ENCODE measurements at places on chromosomes 11 and 22.

DNA sequence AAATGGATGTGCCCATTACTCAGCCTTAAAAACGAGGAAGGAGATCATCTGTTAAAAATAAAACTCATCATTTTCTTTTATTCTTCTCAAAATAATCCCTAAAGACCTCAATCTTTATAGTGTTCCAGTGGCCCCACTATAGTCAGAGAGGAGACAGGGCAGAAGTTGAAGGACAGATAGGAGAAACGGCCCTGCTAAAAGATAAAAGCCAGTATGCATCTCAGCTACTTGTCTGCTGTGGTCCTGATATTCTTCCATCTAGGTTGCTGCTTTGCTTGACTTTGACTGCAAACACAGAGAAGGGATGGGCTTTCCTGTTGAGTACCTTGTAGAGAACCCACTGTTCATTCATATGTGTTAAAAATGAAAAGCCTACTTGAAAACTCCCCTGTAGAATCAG is 31.4 kb downstream of the NF2 start:
- DNase-seq = no peak

GRCh38 chr11:63939397-63939891 is 642 bp downstream of the NAA40 start:
- DNase-seq = no peak

GRCh38 chr11:69440876-69441275 is 40.6 kb upstream of the LINC01488 start:
- DNase-seq = no peak

DNA sequence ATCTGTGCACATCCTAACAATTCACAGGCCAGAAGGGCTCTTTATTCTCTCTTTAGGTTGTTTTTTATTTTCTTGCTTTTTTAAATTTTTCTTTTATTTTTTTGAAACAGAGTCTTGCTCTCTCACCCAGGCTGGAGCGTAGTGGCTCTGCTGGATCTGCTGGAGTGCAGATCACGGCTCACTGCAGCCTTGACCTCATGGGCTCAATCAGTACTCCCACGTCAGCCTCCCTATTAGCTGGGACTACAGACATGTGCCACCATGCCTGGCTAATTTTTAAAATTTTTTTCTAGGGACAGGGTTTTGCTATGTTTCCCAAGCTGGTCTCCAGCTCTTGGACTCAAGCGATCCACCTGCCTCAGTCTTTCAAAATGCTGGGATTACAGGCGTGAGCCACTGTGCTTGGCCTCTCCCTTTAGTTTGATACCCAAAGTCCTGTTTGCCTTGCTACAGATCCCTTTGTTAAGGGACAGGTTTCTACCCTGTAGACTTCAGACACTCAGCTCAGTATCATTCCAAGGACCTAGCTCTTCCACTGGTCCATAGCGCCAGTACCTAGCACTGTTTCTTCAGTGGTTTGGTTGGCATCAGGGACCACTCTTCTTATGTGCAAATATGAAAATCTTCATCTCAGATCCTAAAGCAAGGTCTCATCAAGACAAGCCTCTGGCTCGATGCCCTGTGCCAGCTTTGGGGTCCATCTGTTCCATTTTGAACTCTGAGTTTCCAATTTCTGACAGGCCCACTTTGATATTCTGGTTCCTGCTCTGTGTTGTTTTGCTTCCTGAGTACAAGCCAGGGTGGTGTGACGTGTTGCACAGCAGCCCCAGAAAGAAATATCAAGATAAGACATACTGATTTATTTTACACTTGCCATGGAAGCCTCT is 211.7 kb downstream of the FAT3 start:
- DNase-seq = no peak

DNA sequence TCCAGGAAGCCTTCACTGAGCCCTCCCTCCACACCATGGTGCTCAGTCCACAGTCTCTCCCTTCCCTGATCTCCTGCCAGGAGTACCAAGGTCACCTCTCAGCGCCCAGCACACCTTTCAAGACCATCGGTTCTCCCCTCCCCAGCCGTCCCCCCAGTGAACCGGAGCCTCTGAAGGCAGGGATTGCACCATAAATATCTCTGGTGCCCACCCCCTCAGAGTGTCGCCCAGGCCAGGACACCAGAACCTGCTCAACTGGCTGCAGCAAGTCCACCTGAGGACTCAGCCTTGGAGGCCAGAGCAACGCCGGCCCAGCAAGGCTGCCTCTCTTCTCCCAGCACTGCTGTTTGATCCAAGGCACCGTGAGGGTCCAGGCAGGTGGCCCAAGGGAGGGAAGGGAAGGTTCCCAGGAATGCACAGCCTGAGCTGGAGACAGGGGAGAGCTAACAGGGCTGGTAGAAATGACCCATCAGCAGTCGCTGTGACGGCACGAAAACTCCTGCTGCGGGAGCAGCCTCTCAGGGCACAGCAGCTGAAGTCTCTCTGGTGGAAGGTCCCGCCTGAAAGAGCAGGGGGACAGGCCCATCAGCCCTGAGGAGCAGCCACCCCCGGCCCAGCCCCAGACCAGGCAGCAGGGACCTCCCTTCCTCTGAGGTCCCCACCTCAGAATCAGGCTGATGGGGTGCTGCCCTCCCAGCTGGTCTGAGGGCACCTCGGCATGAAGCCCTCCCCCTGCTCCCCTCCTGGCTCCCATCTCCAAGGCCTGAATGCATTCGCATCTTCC is 80.3 kb downstream of the BUD13 start:
- DNase-seq = no peak

GRCh38 chr11:108199446-108200321 is 22.8 kb downstream of the NPAT start:
- no peak for DNase-seq

DNA sequence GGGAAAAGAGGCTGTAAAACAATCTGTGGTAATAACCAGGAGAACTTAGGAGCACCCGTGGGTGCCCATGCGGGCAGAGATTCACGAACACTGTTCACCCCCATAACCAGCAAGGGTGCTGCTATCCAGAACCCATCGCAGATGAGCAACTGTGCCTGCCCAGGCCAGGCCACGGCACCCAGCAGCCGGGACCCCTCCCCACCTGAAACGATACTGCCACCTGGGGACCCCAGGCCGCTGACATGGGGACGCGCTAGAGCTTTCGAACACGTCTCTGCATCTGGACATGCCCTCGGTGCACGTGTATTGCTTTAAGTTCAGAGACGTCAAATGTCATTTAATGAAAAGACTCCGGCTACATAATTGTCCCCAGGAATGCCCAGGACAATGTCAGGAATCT is 14.3 kb upstream of the MUC2 start:
- DNase-seq = no peak

DNA sequence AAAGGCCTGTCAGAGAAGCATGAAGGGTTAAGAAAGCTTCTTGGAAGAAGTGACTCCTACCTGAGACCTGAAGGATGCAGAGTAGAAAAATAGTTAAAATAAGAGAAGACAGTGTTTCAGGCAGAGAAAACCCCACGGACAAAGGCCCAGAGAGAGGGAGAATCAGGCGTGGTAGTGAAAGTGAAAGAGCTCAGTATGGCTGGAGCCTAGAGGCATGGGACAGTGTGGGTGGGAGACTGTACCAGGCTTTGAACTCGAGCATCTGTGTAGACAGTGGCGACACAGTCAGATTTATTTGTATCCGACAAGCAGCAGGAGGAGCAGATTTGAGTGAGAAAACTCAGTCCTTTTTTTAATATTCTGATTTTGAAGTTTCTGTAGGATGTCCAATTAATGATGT is 360.0 kb downstream of the OPCML start:
- DNase-seq = no peak

- DNase-seq = no peak
These were observed 164.1 kb upstream of the NCAM1 start for GRCh38 chr11:112797092-112797491.

- DNase-seq = no peak
These were observed 121.0 kb downstream of the SLC1A2 start for GRCh38 chr11:35298369-35298768.

DNA sequence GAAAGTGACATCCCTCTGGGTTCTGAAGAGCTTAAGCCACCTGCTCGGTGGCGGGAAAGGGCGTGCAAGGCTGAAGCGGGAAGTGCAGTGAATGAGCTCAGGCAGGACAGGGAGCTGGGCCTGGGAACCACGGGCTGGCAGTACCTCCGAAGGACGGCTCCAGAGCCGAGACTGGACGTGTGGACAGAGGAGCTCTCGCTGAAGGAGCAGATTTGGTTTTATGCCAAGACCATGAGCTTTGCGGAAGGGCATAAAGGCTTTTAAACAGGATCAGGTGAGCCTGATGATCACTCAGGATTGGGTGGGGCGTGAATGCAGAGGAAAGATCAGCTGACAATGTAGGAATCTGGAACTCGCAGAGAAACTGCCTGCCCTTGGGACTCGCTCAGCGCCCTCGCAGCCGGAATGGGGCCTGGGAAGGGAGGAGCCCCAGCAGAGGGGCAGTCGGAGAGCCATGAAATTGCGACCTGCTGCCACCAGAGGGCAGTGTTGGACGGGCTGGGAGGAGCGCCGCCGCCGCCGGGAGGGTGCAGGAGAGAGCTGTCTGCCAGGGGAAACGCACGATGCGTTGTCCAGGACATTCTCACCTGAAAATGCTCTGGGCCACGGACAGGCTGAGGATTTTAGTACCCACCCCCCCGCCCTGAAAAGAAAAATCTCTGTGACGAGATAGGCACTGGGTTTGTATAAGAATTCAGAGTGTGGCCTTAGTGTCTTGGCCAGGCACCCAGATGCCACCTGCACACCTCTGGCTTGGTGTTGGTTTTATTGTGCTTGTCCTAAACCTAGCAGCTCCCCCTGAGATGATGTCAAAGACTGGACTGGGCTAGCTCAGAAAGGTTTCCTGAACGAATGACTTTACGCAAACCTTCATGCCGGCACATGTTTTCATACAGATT is 324.4 kb downstream of the NTM start:
- DNase-seq = peak; percentile 62

DNA sequence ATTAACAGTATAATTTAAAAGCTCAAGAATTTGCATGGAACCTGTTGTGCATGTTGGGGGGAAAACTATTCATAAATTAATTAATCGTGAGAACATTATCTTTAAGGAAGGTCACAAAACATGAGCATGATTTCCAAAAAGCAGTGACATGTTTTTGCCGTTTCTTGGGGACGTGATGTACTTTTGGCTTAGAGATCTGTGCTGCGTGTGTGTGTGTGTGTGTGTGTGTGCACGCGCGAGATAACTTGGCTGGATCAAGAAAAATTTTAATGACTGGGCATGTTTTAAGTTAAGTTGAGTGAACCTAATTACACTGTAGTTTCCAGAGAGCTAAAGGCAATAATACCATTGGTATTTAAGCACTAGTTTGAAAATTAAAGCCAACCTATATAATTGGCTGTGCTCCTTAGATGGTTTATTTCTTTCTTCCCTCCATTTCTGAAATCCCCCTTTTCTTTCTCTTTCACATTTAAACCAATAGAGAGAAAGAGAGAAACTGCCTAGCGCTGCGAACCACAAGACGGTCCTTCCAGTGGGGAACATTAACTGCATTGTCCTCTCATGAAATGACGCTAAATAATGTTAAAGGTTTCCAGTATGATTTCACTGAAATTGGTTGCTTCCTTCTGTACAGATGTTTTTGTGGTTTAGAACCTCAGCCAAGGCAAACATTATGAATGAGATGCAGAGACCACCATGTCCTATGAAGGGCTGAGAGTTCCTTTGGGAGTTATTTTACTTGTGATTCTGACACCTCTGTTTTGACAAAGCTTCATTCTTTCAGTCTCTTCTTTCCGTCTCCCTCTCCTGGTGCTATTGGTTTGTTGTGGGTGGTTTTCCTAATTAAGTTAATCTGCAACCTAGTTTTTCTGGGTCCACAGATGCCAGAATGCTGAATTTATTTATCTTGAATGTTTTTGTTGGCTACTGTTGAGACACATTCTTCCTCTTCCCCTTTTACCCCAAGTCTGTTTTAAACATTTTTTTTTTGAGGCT is 51.7 kb downstream of the ZBTB16 start:
- DNase-seq = peak; percentile 55

- DNase-seq = no peak
These were observed 105.8 kb downstream of the ABTB2 start for GRCh38 chr11:34252015-34252414.

DNA sequence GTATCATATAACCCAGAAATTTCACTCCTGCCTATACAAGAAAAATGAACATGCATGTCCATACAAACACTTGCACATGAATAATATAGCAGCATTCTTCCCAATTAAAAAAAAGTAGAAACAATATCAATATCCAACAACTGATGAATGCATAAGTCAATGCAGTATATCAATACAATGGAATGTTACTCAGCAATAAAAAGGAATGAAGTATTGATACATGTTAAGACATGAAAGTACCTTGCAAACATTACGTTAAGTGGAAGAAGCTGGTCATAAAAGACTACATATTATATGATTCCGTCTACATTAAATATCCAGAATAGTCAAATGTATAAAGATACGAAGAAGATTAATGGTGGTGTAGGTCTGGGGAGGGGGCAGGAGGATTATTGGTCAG is 73.9 kb upstream of the DRD2 start:
- DNase-seq = no peak

GRCh38 chr11:501683-502287 is 5.3 kb downstream of the RNH1 start:
- no peak for DNase-seq

GRCh38 chr11:37500425-37500824 is 902.4 kb upstream of the RAG2 start:
- no peak for DNase-seq

GRCh38 chr11:9754010-9754471 is 90.2 kb downstream of the SWAP70 start:
- no peak for DNase-seq

DNA sequence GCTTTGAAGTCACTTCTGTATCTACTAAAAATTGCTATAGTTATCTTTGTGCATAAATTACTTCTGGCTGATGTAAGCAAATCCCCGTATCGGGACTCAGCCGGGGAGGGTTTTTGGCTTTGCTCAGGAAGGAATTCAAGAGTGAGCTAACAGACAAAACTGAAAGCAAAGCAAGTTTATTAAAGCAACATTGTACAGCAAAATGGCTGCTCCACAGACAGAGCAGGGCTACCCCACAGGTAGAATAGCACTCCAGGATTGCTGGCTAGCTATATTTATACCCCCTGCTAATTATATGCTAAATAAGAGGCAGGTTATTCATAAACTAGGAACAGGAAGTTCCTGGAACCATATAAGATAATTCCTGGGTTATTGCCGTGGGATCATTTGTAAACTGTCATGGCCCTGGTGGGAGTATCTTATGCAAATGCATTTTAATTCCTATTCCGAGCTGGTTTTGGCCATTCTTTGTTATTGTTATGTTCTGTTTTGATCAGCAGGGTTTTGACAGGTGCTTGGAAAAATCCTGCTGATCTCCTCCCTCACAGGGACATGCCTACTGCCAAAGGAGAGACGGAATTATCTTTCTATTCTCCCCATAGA is 15.2 kb downstream of the MIF start:
- no peak for DNase-seq

- no peak for DNase-seq
These were observed 101.9 kb downstream of the IGLL1 start for GRCh38 chr22:23478175-23478574.

GRCh38 chr11:120173019-120173705 is 35.2 kb upstream of the TRIM29 start:
- DNase-seq = no peak

GRCh38 chr11:120131941-120132644 is 5.8 kb downstream of the TRIM29 start:
- DNase-seq = no peak

- DNase-seq = no peak
These were observed 54.4 kb downstream of the FCHSD2 start for GRCh38 chr11:73087730-73088129.

GRCh38 chr22:33402325-33402724 is 344.1 kb upstream of the SYN3 start:
- DNase-seq = no peak

- no peak for DNase-seq
These were observed 125.2 kb downstream of the MICAL2 start for GRCh38 chr11:12235553-12235946.
